ENCODE measurements at places on chromosomes 7 and 10. TPM values are rescaled to one million over a fixed set of nuclear protein-coding genes. Genes with fewer than 3 reads are reported as not detected.

DNA sequence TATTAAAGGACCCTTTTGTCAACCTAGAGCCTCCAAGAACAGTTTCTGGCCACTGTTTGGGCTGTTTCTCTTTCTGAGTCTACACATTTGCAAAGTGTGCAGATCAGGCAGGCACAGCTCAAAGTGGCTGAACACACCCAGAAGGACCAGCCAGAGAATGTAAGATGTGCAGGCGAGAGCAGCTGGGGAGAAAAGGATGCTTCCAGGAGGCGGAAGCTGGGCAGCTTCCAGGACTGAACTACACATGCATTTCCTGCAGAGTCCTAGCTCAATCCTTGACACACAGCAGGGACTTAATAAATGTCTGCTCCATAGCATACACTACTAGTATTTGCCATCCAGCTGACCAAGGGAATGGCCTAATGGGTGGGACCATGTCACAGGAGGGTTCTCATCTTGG is 70.9 kb downstream of the CTBP2 start:
- H3K4me3 ChIP-seq: no peak overlapping the region
- H3K4me1 ChIP-seq: no peaks in the 10 kb centered on the region
- no peaks in the 10 kb centered on the region for H3K27me3 ChIP-seq
- no peaks in the 10 kb centered on the region for H3K36me3 ChIP-seq

DNA sequence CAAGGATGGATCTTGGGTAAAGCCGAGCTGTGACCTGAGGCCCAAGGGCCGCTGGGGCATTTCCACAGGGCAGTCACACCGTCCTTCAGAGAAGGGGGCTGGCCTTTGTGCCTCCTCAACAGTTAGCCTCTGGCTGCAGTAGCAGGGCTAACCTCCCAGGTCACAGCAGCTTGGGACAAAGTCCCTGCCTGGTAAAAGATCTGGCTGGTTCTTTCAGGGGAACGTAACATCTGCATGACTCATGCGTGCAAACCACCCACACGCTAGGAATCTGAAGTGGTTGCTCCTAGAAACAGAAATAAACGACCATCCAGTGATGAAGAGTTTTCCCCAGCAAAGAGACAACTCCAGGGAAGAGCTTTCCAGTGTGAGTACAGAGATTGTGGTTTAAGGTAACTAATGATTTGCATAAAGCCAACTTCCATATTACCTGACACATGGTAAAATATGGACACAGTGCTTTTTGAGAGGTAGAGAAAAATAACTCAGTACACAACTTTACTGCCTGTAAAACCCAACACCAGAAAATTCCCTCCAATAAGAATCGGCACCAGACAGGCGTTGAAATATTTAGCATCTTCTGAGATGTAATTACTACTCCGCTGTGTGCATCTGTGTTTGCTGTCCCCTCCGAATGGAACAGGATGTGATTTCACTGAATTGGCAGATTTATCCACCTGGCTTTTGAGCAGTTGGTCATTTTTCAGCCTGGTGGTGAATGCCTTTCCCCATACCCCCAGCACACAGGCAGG is 84.9 kb upstream of the ADRB1 start:
- peaks cover 14% of the 10 kb centered on the region for H3K27me3 ChIP-seq
- peaks cover 8% of the 10 kb centered on the region for H3K36me3 ChIP-seq
- no peak overlapping the region for H3K4me3 ChIP-seq
- DNase-seq: no peak

GRCh38 chr10:6978187-6978627 is 398.1 kb upstream of the PRKCQ start:
- no peak for DNase-seq
- peaks cover 21% of the 10 kb centered on the region for H3K4me1 ChIP-seq
- no peaks in the 10 kb centered on the region for H3K36me3 ChIP-seq
- H3K27ac ChIP-seq: no peak overlapping the region

GRCh38 chr10:132493756-132494290 is 43.8 kb upstream of the INPP5A start:
- H3K27ac ChIP-seq: no peak overlapping the region
- no peaks in the 10 kb centered on the region for H3K4me1 ChIP-seq
- H3K36me3 ChIP-seq: no peaks in the 10 kb centered on the region

DNA sequence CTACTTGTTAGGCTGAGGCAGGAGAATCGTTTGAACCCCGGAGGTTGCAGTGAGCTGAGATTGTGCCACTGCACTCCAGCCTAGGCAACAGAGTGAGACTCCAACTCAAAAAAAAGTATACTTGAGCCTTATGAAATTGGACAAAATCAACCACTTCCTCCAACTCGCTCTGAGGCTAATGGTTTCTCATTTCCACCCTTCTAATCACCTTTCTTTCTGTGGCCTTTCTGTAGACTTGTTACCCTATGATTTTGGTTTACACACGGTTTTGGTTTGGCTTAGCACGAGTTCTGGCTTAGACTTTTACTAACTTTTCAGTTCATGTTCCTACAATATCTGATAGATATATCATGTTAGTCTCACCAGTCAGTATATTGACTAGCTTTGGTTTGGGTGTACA is 152.0 kb downstream of the PHTF2 start:
- peaks cover 8% of the 10 kb centered on the region for H3K36me3 ChIP-seq
- DNase-seq: no peak
- no peaks in the 10 kb centered on the region for H3K27me3 ChIP-seq
- no peak overlapping the region for H3K4me3 ChIP-seq

DNA sequence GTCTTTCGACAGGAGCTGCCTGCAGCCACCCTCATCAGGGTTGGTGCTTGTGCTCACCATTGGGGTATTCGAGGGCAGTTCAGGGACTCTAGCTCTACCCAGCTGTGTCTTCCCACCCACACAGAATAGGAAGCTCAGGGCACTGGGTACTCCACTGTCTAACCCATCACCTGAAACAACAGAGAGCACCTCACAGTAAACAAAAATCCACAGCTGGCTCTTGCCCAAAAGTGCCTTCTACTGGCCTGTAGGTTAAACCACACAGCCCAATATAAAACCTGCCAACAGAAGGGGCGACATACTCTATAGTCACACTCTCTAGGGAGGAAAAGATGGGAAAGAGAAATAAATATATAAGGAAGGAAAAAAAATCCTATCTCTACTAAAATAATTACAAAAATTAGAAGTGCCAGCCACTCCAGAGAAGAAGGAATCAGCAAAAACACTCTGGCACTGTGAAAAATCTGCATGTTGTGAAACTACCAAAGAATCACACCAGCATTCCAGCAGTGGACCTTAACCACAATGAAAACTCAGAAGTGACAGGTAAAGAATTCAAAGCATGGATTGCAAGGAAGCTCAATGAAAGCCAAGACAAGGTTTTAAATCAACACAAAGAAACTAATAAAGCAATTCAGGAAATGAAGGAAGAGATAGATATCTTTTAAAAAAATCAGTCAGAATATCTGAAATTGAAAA is 110.0 kb downstream of the HGF start:
- no peak overlapping the region for H3K27ac ChIP-seq
- H3K4me3 ChIP-seq: no peak overlapping the region
- no peak for DNase-seq
- no peaks in the 10 kb centered on the region for H3K27me3 ChIP-seq
- H3K36me3 ChIP-seq: no peaks in the 10 kb centered on the region
- H3K4me1 ChIP-seq: no peaks in the 10 kb centered on the region

DNA sequence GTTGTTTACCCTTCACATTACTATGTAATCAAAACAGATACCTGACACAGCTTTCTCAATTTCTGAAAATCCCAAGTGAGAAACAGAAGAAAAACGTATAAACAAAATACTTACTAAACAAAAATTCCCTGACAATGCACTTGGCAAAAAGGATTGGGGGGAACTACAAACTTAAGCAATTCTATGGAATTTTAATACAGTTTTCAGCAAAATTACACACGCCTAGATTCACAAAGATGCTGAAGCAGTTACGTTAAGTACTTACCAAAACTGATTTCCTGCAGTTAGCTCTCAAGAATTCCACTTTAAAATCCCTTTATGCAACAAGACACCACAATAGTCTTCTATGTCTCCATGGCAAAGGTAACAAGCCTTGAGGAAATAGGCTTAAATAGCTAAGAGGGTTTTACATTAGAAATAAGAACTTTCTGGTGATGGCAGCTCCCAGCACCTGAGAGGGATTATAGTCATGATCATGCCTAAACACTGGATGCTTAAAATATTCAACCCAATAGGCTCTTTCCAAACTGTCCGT is 10.8 kb downstream of the TOMM7 start:
- H3K27me3 ChIP-seq: peaks cover 3% of the 10 kb centered on the region
- H3K4me1 ChIP-seq: peaks cover 11% of the 10 kb centered on the region
- H3K36me3 ChIP-seq: peaks cover 34% of the 10 kb centered on the region
- no peak for DNase-seq

- no peak overlapping the region for H3K4me3 ChIP-seq
- no peaks in the 10 kb centered on the region for H3K4me1 ChIP-seq
- H3K27me3 ChIP-seq: no peaks in the 10 kb centered on the region
- H3K27ac ChIP-seq: no peak overlapping the region
Measured at GRCh38 chr7:69187824-69188333, 410.4 kb upstream of the AUTS2 start.

DNA sequence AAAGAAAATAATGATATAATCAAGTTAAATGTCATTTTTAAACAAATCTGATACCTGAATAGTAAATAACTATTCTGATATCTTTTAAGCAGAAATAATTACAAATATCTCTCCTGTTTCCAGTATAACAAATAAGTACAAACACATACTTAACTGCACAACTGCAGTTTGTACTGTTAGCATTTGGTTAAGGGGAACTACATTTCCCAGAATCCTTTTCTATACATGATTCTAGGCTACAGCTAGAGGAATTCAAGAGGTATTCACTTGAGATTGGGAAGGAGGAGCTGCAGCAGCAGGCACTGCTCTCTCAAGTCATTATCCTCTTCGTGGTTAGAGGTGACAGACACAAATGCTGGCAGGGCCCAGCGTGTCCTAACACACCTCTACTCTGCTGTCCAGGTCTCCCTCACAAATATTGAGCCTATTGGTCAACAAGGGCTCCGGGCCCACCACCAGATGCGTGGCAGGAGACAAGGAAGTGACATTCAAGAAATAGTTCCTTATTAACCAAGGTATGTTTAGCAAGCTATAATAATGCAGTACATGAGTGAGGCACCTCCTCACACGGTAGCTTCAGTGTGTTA is 255.1 kb upstream of the MKLN1 start:
- H3K27me3 ChIP-seq: no peaks in the 10 kb centered on the region
- DNase-seq: no peak

DNA sequence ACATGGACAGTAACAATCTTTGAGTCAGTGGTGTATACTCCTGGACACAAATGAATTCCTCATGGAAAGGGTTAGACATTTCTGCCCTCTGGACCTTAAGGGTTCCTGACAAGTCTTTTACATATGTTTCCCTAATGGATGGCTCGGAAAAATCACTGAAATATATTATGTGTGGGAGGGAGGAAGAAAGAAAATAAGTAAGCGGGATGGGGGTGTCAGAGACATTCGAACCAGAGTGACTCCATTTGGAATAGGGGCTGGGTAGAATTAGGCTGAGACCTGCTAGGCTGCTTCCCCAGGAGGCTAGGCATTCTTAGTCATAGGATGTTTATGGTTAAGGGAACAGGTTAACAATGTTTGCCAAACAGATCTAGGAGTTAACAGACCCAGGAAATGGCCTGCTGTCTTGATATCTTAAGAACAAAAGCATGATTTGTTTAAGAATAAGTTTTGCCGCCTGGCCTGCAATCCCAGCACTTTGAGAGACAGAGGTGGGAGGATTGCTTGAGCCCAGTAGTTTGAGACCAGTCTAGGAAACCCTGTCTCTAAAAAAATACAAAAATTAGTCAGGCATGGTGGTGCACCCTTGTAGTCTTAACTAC is 1241.7 kb downstream of the TYW1 start:
- no peak for DNase-seq
- no peak overlapping the region for H3K27ac ChIP-seq
- H3K4me1 ChIP-seq: no peaks in the 10 kb centered on the region
- H3K4me3 ChIP-seq: no peak overlapping the region

GRCh38 chr10:80411681-80412220 is 3.4 kb downstream of the PRXL2A start:
- peaks cover 7% of the 10 kb centered on the region for H3K27me3 ChIP-seq
- H3K4me1 ChIP-seq: peaks cover 36% of the 10 kb centered on the region
- H3K36me3 ChIP-seq: no peaks in the 10 kb centered on the region
- H3K4me3 ChIP-seq: no peak overlapping the region

DNA sequence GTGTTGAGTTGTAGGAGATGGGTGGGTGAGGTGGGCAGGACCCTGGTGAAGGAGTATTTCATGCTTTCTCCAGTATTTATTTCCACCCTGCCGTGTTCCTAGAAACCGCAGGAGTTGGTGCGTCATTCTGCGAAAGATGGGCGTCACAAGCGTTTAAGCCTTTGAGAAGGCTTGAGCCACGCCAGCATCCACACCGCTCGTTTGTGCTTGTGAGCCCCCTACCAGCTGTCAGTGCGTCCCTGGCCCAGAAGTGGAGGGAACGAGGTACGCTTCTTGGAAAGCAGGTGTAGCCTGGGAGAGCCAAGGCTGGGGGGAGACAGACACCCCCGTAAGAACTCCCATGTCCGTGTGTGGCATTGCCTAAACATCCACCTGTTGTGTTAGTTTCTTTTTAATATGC is 5.7 kb downstream of the AGAP3 start:
- peaks cover 2% of the 10 kb centered on the region for H3K27me3 ChIP-seq
- no peak overlapping the region for H3K4me3 ChIP-seq
- peaks cover 4% of the 10 kb centered on the region for H3K36me3 ChIP-seq
- DNase-seq: no peak

DNA sequence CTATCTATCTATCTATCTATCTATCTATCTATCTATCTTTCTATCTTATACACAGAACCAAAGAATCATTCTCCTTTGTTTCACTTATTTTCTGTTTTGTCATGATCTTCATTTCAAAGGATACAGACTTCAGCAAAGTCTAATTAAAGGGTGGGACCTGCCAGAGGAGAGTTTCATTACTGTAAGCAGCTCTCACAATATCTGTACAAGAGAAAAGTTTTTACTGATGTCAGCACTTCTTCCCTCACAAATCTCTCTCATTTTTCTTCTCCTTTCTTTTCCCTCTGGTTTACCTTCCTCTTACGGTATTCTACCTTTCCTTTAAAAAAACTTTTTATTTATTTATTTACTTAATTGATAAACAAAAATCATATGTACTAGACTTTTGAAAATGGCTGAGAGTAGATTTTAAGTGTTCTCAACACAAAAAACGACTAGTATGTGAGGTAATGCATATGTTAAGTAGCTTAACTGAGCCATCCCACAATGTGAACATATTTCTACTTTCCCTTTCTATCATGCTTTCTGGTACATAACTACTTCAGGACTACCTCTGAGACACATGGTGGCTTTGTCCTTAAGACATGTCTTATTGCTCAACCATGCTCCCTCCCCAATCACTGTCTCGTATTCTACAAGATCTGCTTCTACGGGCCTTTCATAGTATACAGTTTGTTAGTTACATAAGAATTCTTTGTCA is 699.3 kb downstream of the PHTF2 start:
- H3K27me3 ChIP-seq: no peaks in the 10 kb centered on the region
- no peak overlapping the region for H3K27ac ChIP-seq
- no peak overlapping the region for H3K4me3 ChIP-seq
- DNase-seq: no peak

- H3K4me3 ChIP-seq: no peak overlapping the region
- H3K27ac ChIP-seq: no peak overlapping the region
- H3K4me1 ChIP-seq: no peaks in the 10 kb centered on the region
- H3K27me3 ChIP-seq: peaks cover 27% of the 10 kb centered on the region
- no peaks in the 10 kb centered on the region for H3K36me3 ChIP-seq
- no peak for DNase-seq
Measured at GRCh38 chr10:63761243-63761642, 240.0 kb downstream of the REEP3 start.

GRCh38 chr7:29310625-29311024 is 116.0 kb downstream of the CHN2 start:
- no peak for DNase-seq
- peaks cover 51% of the 10 kb centered on the region for H3K27me3 ChIP-seq
- no peak overlapping the region for H3K27ac ChIP-seq

TPST1 gene
- 1.3 TPM for total RNA-seq

DUS4L gene
- 10.8 TPM for total RNA-seq

TFEC gene
- total RNA-seq: not detected

HECW1 gene
- not detected for total RNA-seq

CPA4 gene
- not detected for total RNA-seq

STRA8 gene
- total RNA-seq: not detected

Data from activated T-helper 2 cell treated with anti-CD3 and anti-CD28 coated beads, Interferon-gamma antibody, Interleukin-2, Interleukin-4, amounts not matched to agents 10 μg/mL and 5 μg/mL and 100 μg/mL, durations not matched to agents 14 hours and 24 hours and 36 hours (primary cell).